ENCODE measurements at places on chromosomes 2 and 18.

DNA sequence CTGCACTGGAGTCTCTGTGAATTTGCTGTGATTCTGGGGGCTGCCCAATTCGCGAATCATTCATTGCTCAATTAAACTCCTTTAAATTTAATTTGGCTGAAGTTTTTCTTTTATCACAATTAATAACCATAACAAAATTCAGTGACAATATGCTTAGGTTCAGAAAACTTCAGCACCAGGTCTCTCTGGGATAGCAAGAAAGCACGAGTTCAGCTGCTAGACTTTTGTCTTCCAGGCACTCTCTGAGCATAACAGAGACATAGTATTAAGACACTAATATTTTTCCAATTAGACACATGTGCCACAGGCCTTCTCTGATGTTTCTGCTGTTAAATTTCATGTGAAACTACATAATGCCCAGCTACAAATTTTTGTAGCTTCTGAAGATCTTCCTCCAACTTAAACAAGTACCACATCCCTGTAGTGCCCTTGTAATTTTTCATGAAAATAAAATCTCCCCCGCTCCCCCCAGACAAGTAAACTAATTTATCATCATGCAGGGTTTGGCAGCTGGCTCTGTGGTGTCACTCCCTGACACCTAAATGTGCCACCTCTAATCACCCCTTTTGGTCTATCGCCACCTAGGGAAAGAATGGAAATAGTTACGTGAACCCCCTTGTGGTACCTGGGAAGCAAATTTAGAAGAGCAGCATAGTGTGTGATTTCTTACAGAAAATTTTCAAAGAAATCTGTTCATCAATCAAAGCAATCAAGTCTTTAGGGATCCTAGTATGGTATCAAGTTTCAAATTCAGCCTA, 94.1 kb downstream of the CSRNP3 start:
- no peak for DNase-seq

DNA sequence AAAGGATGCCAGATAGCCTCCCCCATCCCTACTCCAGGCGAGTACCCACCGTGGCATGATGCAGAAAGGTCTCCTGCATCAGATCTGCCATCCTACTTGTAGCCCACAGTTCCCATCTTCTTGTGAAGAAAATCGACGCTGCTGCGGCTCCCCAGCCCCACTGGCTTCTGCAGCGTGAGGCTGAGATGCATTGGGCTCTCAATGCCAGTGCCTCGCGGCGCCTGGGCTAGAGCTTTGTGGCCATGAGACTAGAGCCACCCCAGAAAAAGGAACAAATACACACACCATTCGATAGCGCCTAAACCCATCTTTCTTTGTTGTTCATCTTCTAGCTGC, 2.8 kb downstream of the NOL4 start:
- DNase-seq = no peak

- DNase-seq = no peak
Observed at GRCh38 chr18:74742573-74743243, 145.0 kb downstream of the ZNF407 start.

DNA sequence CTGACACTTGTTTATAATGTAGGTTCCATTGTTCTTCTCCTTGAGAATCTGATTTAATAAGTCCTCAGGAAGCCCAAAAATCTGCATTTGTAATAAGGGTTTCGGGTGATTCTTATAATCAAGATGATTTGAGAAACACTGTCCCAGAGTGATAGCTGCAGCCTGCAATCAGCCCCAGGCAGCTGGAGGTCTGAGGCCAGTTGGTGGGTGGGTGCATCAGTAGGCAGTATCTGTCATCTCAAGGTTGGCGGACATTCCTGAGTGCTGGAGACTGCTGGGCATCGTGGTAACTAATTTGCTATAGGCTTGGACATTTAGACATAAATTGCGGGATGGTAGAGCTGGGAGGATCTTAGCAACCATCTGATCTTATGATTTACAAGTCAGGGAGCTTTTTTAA, 2.7 kb upstream of the IL18RAP start:
- no peak for DNase-seq

GRCh38 chr2:20737505-20737904, 70.6 kb downstream of the GDF7 start:
- DNase-seq = no peak

- no peak for DNase-seq
Observed at GRCh38 chr2:121479882-121480522, 50.7 kb upstream of the RNU4ATAC start.

DNA sequence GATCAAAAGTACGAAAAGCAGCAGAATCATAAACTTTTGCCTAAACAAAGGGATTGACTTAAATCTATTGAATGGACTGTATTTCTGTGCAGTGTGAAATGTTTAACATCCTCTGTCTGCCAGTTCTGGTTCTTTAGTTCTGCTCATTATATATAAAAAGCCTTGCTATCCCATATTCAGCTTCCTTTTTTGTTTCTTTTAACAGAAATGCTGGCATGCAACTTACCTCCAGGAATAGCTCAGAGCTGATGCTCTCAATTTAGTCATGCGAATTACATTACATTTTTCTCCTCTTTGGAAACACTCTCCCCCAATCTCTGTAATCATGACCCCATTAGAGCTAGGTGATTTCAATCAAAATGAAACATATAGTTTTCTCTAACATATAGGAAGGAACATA, 73.6 kb downstream of the SPHKAP start:
- DNase-seq = no peak

DNA sequence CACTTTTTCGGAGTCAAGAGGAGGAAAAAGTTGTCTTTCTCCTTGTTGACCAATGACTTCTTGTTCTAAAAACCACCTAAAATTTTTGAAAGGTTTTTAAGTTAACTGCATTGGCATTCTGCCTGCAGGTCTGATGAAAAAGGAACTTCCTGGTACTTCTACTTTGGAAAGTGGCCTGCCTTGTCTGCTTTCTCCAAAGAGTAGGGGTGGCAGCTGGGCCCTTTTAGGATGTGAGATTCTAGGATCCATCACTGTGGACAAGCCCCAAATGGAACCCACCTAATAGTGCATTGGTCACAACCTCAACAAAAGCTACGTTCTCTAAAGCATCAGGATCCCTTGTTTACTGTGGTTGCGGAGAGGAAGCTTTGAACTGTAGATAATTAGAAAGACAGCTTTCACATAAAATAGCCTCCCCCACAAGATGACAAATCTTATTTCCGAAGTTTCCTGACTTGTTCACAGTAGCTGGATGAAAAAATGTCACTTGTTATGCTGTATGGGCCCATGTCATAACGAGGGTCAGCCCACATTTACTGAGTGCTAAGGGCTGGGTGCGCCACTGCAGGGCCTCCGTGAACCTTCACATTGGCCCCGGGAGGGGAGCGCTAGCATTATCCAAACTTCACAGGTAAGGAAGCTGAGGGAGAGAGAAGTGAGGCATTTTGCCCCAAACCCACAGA, 17.4 kb downstream of the ASPRV1 start:
- DNase-seq = no peak
